ENCODE measurements at places on chromosomes 13 and 19.

DNA sequence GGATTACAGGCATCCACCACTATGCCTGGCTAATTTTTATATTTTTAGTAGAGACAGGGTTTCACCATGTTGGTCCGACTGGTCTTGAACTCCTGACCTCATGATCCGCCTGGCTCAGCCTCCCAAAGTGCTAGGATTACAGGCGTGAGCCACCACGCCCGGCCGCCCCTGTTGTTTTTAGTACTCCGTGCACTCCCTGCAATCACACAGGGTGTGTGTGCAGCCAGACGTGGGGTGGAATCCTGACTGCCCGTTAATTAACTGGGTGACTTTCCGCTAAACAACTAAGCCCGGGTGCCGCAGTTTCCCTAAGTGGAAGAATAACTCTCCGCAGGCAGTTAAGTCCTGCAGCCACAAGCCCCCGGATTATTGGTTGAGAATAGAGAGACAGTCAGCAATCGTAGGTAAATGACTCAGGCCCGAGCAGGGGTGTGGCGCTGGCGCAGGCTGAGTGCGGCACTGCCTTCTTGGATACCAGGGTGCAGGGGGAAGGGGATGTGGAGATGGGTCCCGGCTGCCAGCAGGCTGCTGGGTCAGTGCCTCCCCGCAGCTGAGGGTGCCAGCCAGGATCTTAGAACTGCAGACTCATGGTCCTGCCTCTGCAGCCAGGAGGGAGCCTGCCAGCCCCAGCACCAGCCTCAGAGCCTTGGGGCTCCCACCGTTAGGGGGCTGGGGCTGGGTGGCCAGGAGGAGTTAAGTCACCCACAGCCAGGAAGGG lies 6.1 kb upstream of the FXYD3 start:
- DNase-seq, result no peak

- no peak for DNase-seq
Observed at GRCh38 chr13:28820099-28821051, at the start of gene MTUS2. MTUS2 (plus strand) TSS chr13:28820339.

- no peak for DNase-seq
Observed at GRCh38 chr19:10812902-10813404, 23.1 kb downstream of the TMED1 start.

- no peak for DNase-seq
Observed at GRCh38 chr13:100040196-100040595, 48.7 kb upstream of the PCCA start.

DNA sequence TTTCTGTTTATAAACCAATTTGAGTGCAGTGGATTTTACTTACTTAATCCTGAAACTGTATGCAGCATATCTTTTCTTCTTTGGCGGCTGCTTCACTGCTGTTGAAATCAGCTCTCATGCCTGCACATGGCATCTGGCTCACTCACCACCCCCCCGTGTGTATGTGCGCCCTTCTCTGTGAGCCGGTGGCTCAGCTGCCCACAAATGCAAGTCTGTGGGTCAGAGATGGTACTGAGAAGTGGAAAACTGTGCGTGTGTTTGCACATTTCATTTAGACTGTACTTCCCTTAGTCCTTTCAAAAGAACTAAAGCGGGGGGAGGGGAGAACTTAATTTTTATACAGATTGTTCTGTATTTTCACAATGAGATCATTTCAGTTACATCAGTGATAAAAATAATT lies 307.6 kb downstream of the SHISA2 start:
- no peak for DNase-seq

DNA sequence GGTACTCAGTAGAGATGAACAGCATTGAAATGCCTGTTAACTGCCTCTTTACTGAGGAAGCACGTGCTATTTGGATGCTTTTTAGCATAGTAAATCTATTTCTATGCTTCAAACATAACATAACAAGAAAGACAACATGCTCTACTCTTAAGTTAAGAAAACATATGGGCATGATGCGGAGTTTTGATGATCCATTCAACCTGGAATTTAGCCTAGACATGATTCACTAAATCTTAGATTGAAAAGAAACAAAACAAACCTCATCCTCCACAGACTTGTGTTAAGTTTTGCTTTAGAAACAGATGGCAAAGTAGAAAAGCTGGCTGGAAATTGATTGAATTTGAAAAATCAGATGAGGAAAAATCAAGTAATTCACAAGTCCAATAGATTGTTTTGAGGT lies 593.8 kb downstream of the OLFM4 start:
- no peak for DNase-seq

DNA sequence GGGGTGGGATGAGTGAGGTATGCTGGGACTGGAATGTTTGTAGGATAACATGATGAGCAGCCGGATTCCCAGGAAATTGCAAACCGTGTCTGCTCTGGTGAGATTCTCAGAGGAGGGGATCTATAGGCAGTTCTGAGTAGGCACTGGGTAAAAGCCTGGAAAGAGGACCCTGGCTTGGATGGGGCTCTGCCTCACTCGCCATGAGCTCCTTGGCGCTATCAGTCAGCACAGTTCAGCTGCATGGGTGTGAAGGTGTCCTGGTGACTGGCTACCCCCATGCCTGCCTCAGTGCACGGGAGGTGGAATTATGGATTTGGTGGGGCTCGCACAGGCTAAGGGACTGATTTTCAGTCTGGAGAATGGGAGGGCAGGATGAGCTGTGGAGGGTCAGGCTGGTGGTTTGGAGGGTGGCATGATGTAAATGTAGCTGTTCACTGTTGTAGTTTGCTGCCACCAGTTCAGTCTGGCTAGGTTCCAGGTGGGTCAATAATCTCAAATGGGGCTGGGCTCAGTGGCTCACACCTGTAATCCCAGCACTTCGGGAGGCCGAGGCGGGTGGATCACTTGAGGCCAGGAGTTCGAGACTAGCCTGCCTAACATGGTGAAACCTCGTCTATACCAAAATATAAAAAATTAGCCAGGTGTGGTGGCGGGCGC lies 9.2 kb upstream of the ZNF627 start:
- DNase-seq, result no peak

GRCh38 chr19:41577144-41577830 lies 1.3 kb downstream of the CEACAM21 start:
- no peak for DNase-seq

DNA sequence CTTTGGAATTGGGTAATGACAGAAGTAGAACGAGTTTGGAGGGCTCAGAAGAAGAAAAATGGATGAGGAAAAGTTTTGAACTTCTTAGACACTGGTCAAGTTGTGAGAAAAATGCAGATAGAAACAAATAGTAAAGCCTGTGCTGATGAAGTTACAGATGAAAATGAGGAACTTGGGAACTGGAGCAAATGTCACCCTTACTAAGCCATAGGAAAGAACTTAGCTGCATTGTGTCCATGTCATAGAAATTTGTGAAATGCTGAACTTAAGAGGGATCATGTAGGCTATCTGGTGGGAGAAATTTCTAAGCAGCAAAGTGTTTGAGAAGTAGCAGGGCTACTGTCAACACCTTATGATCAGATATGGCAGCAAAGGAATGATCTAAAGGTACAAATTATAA lies 289.2 kb upstream of the PCDH9 start:
- DNase-seq, result no peak

DNA sequence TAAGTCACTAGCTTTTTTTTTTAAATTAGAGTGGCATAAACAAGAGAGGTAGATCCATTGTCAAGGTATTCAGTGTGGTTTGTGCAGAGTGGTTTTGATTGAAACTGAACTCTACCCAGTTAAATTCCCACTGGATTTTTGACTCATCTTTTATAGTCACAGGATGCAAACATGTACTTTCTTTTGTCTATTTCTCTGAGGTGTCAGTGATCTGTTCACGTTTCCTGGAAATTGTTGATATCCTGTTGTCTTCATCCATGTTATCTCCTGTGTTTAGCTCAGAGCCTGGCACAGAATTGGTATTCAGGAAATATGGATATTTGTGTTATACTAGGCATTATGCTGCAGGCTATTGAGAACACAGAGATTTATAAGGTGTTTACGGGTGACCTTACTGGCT lies 119.7 kb downstream of the PCCA start:
- DNase-seq, result no peak

GRCh38 chr19:1019980-1020867 lies 699 bp downstream of the TMEM259 start:
- peak; percentile 47 for DNase-seq

DNA sequence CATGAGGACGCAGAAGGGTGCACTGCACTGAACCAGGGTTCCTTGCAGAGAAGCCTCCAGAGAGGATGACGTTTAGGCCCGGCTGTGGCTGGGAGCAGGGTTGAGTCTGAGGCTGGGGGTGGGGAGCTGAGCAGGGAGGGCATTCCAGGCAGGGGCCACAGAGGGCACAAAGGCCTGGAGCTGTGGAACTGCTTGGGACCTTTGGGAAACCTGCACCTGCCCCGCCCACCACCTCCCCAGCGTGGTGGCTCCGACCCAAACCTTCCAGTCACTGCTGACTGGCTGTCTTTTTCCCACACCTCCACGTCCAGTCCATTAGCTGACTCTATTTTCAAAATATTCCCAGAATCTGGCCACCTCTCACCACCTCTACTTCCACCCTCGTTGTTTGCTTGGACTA lies 4.9 kb upstream of the LMTK3 start:
- no peak for DNase-seq

GRCh38 chr19:38953677-38954076 lies 21.9 kb downstream of the FBXO17 start:
- DNase-seq, result no peak

GRCh38 chr19:46206176-46206575 lies 23.4 kb upstream of the IGFL1 start:
- no peak for DNase-seq

DNA sequence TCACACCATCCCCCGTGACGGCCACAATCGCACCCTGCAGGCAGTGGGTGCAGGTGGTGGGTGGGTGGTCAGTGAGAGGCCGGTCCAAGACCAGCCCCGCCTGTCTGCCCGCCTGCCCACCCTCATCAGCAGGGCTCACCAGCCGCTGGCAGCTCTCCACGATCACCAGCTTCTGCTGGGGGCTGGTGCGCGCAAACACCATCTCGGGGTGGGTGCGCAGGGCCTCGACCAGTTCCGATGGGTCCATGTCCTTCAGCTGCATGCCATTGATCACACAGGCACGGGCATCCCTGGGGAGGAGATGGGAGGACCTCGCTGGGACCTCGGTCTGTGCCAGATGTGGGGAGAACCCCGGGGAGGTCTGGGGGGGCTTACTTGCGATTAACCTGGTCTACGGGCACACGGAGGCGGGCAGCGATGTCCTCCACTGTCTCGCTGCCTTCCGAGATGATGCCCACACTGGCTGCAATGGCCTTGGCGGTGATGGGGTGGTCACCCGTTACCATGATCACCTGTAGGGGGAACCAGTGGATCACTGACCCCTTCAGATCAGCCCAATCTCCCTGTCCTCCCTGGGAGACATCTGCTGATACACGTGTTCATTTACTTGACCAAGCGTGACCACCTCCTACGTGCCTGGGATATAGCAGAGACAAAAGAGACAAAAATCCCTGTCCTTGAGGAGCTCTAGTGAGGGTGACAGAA lies 8.0 kb downstream of the ATP4A start:
- DNase-seq, result peak; percentile 46

GRCh38 chr13:40508767-40509342 lies 157.6 kb downstream of the FOXO1 start:
- no peak for DNase-seq

- no peak for DNase-seq
Observed at GRCh38 chr13:40370661-40371060, 295.8 kb downstream of the FOXO1 start.

DNA sequence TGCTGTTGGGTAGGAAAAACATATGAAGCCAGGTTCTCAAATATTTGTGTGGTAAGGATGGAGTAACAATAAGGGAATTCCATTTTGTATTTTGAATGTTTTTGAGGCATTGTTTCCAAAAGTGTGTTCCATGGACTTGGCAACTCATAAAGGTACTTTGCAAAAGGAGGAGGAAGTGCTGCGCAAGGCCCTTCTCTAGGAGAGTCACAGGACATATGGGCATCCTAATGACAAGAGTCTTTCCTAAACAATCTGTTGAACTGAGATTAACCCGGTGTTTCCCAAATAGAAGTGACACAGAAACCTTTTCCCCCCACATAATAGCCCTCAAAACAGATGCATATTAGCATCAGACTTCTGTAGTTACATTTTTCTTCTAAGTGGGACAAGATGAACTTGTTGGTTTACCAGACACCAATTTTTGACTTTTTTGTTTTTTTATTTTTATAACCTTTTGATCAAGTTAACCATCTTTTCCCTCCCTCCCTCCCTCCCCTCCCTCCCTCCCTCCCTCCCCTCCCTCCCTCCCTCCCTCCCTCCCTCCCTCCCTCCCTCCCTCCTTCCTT lies 209.3 kb downstream of the PCCA start:
- no peak for DNase-seq

DNA sequence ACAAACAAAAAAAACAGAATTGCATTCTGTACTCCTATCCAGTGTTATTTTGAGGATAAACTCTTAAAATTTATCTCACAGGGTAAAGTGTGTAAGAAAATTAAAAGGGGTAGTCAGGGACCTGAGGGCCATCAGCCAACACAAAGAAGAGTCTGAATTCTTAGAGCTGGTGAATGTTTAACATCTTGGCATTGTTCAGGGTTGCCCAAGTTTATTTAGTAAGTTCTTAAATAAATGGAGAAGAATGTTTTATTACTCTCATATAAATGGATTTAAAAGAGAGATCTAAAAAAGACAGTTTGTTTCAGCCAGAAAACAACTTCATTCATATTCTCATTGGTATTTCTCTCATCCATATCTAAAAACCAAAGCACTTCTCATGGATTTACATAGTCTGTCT lies 171.7 kb downstream of the LACC1 start:
- DNase-seq, result no peak

DNA sequence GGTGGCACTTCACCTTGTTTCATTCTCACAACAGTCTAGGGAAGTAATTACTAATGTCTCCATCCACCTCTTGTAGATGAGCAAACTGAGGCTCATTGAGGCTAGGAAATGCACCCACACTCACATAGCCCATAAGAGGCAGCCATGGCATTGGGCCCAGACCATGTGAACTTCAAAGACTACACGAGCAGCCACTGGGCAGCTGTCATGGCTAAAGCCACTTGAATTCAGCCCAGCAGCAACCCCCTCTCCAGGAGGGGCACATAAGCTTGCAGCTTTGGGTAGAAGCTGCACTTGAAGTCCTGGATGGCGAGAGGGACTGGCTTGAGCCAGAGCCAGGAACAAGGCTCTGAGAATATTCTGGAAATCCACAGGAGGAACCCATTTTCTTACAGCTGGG lies 13.4 kb downstream of the ALOX5AP start:
- DNase-seq, result no peak

DNA sequence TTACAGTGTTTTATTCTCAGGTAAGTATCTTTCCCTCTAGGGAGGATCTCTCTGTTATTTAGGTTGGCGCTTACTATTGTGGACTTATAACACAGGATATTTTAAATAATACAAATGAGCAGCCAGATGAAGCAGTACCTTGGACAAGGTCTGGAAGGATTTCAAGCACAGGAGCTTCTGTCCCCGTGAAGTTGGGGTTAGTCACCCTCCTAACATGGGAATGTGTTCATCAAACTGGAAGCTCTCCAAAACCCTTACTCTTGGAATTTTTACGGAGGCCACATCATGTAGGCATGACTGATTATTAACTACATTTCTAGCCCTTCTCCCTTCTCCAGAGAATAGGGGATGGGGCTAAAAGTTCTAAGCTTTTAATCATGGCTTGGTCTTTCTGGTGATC lies 38.3 kb upstream of the SPRY2 start:
- no peak for DNase-seq

Measured in NAMALWA (cell line).